Cardiac septum (tissue), 1 donor: ENCODE measurements at places on chromosomes 1 and 21. TPM values are rescaled to one million over a fixed set of nuclear protein-coding genes. Genes with fewer than 3 reads are reported as not detected.

The MROH9 gene
- total RNA-seq, result not detected

The CHD5 gene
- total RNA-seq, result 0.81 TPM

The ERICH3 gene
- total RNA-seq, result 0.11 TPM

The PCP4L1 gene
- total RNA-seq, result 0.38 TPM

The ADAMTS5 gene
- 4.0 TPM for total RNA-seq

The SLC25A34 gene
- 2.9 TPM for total RNA-seq

The HES3 gene
- total RNA-seq, result not detected

The C8B gene
- not detected for total RNA-seq

The SKI gene
- total RNA-seq, result 39.9 TPM

The PROK1 gene
- 0.46 TPM for total RNA-seq

The DEGS1 gene
- total RNA-seq, result 36.1 TPM

The ELOA gene
- total RNA-seq, result 28.8 TPM

The FALEC gene
- total RNA-seq, result 0.46 TPM

The SLC44A3 gene
- 2.7 TPM for total RNA-seq

The ANGPTL3 gene
- total RNA-seq, result not detected

The TNFAIP8L2 gene
- total RNA-seq, result 0.86 TPM

The KDM5B gene
- total RNA-seq, result 21.7 TPM

The FRRS1 gene
- 4.0 TPM for total RNA-seq

The FAM151A gene
- total RNA-seq, result 0.22 TPM

The FMO3 gene
- total RNA-seq, result 1.2 TPM

The TLCD4 gene
- 91.6 TPM for total RNA-seq

The NECTIN4 gene
- not detected for total RNA-seq

The E2F2 gene
- total RNA-seq, result 0.30 TPM

The GRIK1 gene
- total RNA-seq, result not detected

The CACNA1S gene
- total RNA-seq, result 0.19 TPM

The GJB4 gene
- not detected for total RNA-seq

The FCRL2 gene
- total RNA-seq, result not detected
